ENCODE measurements at places on chromosomes 3 and 15. TPM values are rescaled to one million over a fixed set of nuclear protein-coding genes. Genes with fewer than 3 reads are reported as not detected.

Gene NEK11
- total RNA-seq: 1.1 TPM

Gene SPESP1
- total RNA-seq: 0.51 TPM

Gene GOLGA8T
- total RNA-seq: not detected

Gene STARD5
- total RNA-seq: 5.8 TPM

Gene CSPG5
- 2.0 TPM for total RNA-seq

Gene ACSBG1
- total RNA-seq: not detected

Gene TAGLN3
- 0.33 TPM for total RNA-seq

Gene CFAP20DC
- total RNA-seq: 0.98 TPM

Gene CLDN16
- total RNA-seq: not detected

Gene ZNF197
- total RNA-seq: 10.7 TPM

Gene NR2F2
- total RNA-seq: not detected

Gene FHIT
- total RNA-seq: 23.8 TPM

Gene CHRM5
- total RNA-seq: not detected

Gene SRP14
- 153 TPM for total RNA-seq

Gene CCR1
- 6.7 TPM for total RNA-seq

Gene CHRNB4
- not detected for total RNA-seq

Gene AGBL1
- total RNA-seq: not detected

Measured in activated CD4-positive, alpha-beta T cell treated with anti-CD3 and anti-CD28 coated beads, Interleukin-2, amount 10 ng/mL, durations not matched to agents 24 days and 14 days (primary cell).